Activated T-cell treated with anti-CD3 and anti-CD28 coated beads, Interleukin-2, amount 50 U/mL, for 72 hours (primary cell): ENCODE measurements at places on chromosomes 6 and 20.
A peak's percentile ranks its signal among the peaks of the same experiment; 100 is the strongest.

- no peak for DNase-seq
Measured at GRCh38 chr6:167351656-167352345, 26.9 kb downstream of the TTLL2 start.

DNA sequence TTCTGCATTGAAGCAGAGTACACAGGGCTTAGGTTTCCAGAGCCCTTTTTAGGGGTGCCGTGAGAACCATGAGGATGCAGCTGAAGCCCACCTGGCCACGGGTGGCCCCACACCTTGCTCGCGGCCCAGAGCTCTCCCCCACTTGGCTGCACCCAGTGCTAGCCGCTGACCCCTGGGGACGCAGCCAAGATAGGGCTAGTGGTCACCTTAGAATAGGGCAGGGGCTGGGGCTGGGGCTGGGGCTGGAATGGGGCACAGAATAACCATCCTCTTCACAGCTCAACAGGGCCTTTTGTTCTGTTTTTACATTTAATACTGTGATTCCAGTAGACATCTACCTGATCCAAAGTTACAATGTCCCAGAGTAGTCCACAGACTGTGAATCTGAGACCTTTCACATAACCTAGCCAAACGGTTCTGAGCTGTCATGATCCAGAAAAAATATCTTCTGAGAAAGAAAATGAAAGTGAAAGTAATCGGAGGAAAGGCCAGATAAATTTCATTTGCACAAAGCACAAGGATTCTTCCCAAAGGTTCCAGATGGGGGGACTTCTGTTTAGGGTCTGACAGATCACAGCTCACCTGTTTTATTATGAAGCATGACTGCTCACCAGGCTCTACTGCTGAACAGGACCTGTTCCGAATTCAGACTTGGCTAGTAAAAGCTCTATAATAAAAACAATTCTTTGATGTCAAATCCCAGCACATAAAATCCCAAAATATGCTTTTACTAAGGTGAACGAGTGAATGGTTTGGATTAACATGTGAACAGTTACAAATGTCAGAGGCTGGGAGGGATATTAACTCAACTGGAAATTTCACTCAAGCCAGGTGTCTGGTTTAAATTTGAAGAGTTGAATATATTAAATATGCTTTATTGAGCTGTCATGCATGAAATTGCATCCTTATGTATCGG is 401.9 kb downstream of the THBS2 start:
- DNase-seq: no peak

- DNase-seq: peak; percentile 57
Measured at GRCh38 chr20:3011752-3012151, 31.7 kb upstream of the GNRH2 start.

- DNase-seq: no peak
Measured at GRCh38 chr20:33837096-33837830, 26.1 kb downstream of the CHMP4B start.

DNA sequence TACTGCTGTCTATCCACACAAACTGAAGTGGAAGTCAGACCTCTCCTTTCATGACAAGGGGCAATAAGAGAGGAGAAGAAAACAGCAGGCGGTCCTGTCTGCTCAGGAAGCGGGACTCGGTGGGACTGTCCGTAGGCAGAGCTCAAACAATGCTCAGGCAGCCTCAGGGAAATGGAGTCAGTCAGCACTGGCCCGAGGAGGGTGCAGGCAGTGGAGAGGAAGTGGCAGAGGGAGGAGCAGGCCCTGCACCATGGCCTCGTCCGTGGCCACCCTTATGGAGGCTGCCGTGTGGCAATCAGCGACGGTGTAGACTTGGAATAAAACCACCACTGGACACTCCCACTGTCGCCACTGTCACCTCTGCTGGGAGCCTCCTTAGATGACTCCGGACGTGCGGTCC is 19.6 kb downstream of the FOXC1 start:
- DNase-seq: no peak

DNA sequence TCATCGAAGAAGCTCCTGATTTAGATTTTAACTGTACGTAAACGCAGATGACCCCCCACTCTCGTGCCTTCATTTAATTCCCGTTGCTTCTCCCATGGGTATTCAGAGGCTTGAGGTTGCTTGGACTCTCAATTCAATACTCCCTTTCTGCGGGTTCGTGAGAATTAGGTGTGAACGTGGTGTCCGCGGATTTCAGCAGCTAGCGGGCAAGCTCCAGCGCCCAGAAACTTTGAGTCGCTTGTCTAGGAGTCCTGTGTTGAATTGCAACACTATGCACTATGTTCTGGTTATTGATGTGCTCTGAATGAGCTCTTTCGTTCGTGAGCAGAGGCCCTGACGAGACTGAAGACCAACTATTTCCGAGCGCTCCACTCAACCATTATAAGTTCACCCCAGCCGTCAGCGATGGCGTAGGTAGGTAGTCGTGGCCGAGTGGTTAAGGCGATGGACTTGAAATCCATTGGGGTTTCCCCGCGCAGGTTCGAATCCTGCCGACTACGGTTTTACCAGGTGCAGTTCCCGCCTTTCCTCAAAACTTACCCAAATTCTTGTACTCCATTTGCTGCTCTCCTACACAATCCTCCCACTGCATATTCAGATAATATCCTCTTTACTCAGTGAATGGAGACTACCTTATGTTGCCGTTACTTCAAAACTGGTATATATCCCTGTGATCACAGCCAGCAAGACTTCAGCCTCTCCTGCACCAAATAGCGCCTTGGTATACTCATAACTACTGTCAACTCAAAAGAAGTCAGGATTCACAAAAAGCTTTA is 72.6 kb upstream of the ZNF184 start:
- peak; percentile 58 for DNase-seq

GRCh38 chr20:48717095-48717672 is 110.6 kb downstream of the PREX1 start:
- no peak for DNase-seq

DNA sequence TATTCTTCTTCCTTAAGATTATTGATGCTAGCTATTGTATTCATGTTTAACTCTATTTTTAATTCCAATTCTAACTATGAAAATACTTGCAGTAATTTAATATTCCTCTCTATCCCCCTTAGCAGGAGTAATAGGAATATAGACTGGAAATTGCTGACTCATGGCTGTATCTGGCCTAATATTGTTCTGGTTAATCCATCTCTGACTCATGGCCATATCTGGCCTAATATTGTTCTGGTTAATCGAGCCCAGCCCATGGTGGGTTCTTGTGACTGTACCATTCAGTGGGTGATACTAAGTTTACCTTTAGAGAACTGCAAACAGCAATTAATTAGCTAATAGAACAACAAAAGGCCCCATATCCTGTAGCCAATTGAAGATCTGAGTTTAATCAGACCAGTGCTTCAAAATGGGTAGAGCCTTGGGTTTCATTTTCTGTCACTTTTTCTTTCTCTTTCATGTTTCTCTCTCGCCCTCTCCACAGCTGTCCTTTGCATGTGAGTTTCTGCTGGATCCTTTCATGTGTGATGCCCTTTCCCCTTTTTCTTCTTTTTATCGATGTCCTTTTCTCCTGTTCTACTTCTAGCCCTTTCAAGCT is 50.6 kb downstream of the SLC22A3 start:
- no peak for DNase-seq

DNA sequence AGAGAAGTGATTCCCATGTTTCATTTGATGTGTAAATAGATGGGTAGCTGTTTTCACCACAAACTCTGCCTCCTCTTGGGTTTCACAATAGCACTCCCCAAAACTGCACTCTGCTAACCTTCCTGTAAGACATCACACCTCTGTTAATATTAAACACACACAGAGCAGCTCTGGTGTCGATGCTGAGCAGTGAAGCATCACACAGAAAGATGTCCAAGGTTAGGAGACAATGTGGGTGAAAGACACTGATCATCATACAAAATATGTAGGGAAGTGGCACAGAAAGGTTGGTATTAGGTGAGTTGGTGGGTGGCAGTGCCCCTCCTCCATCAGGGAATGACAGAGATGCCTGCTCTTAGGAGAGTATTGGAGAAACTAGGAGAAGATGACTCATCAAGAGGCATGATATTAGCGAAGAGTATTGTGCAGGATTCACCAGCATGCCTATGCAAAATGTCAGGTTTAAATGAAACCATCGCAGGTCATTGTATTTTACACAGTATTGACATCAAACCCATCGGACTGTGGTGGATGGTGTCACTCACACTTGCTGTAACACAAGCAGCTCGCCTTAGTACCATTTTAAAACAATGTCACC is 199.7 kb downstream of the TBXT start:
- DNase-seq: no peak

GRCh38 chr20:32969356-32970114 is 34.7 kb downstream of the SUN5 start:
- DNase-seq: no peak

GRCh38 chr6:134295953-134296553 is 21.9 kb downstream of the SGK1 start:
- DNase-seq: no peak

DNA sequence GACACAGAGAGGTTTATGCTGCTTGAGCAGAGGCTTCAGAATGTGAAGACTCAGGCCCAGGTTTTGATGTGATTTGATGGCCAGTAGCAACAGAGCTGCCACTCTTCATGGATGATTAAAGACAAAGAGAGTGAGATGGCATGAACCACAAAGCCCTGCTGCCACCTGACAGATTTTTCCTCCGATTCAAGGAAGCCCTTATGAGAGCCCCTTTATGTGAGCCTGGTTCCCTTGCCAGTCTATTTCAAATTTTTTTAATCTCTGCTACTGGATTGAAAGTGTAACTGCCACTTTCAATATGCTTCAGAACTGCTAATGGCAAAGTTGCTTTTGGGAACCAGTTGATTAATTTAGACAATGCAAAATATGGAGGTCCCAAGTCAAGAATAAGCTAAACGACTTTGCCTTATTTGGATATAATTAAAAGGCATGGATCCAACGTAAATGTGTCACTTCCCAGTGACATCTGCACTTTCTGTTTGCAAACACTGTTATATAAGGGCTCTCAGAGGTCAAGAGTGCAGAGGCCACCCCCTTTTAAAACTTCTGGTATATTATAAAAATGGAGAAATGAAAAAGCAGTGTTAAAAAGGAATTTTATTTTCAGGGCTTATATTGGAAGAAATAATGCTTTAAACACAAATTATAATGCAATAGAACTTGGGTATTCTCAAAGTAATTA is 238.9 kb upstream of the FLRT3 start:
- DNase-seq: no peak

- peak; percentile 28 for DNase-seq
Measured at GRCh38 chr6:2976571-2977085, 5.3 kb upstream of the SERPINB6 start.

DNA sequence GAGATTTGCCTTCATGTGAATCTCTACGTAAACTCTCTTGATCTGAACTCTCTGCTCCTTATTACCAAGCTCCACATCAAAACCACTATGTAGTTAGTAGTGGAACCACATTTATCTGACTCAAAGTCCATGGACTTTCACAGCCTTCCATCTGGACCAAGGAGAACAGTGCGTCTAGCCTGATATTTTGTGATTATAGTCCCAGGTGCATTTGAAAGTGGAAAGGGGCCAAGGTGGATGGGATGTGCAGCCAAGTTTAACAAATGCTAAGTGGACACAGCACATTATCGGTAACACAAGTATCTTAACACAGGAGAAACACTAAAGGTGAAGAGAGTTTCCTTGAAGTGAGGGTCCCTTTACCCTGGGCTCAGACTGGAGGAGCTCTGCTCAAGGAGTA is 281.2 kb upstream of the SGK1 start:
- no peak for DNase-seq

DNA sequence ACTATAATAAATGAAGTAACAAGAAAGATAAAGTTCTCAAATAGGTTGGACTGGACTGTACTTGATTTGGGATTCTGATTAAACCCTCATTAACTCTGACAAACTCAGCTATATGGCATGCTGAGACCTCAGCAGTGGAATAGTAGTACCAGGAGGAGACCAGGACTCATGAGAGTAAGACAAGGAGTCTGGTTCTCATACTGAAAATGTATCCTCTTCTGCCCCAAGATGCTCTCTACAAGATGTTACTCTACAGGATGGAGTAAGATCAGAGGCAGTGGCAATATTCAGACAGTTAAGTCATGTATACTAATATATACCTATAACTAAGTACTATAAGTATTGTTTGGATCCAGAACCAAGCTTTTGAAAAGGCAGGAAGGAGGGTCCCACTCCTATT is 31.9 kb upstream of the SYNCRIP start:
- no peak for DNase-seq

DNA sequence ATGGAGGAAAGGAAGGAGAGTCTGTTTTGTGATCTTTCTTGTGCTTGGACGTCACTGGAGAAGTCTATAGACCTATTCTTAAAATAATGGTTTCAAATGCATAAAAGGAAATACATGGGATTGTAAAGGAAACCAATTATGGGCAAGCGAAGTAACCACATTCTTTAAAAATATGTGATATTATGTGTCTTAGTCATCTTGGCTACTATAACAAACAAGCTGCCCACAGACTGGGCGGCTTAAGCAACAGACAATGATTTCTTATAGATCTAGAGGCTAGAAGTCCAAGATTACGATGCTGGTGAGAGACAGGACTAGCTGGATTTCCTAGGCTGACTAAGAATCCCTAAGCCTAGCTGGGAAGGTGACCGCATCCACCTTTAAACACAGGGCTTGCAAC is 49.4 kb upstream of the CD83 start:
- no peak for DNase-seq

GRCh38 chr20:965956-966355 is 36.2 kb downstream of the RSPO4 start:
- no peak for DNase-seq

- peak; percentile 38 for DNase-seq
Measured at GRCh38 chr6:158629367-158630221, 14.9 kb downstream of the DYNLT1 start.

GRCh38 chr6:49052901-49053300 is 410.2 kb downstream of the MMUT start:
- DNase-seq: no peak

DNA sequence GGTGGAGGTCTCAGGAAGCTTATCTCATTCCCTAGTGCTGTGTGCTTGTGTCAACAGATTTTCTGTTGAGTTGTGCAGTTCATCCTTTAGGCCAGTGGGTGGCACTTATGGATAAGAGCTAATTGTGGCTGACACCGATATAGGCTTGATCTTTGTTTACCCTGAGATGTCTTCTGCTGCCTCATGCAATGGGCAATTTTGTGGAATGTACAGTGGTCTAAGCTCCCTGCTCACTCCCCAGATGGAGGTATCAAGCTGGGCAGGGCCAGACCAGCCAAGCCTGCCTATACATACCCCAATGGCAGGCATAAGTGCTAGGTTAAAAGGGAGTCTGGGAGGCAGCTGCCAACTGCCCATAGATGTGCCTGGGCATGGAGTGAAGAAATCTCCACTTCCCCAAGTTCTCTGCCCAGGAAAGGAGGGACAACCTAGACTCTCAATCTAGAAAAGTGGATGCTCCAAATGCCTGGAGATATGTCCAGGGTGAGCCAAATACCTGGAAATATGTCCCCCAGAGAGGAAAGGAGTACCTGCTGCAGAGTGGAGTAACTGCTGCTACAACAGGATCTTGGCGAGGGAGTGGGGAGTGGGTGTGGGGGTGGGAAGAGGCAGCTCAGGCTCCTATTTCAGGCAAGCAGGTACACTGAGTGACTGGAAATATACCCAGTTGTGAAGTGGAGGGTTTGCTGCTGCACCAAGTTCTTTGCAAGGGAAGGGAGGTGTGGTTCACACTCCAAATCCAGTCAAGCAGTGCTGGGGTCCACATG is 53.2 kb upstream of the ARG1 start:
- DNase-seq: peak; percentile 58

- DNase-seq: no peak
Measured at GRCh38 chr6:144585217-144585814, 300.2 kb downstream of the UTRN start.
